ENCODE measurements at places on chromosomes 16 and 17.
A peak's percentile ranks its signal among the peaks of the same experiment; 100 is the strongest.

DNA sequence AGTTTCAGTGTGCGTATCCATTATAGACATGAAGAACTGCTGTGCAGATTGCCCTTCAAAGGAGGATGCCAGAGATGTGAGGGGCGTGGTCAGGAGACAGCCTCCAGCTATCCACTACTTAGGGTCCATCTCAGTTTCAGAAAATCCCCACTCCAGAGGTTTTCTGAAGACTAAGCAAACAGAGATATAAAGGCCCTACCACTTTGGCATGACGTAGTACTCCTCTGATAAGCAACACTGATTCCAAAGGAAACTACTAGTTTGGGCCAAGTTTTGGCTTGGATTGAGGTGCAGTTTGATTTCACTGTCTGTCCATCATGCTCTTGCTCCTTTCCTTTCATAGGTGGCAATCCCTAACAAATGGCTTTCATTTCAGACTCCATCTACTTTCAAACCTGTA is 228.7 kb downstream of the CDH8 start:
- DNase-seq = no peak

- no peak for DNase-seq
Measured at GRCh38 chr17:43757171-43757660, 1.4 kb downstream of the SOST start.

DNA sequence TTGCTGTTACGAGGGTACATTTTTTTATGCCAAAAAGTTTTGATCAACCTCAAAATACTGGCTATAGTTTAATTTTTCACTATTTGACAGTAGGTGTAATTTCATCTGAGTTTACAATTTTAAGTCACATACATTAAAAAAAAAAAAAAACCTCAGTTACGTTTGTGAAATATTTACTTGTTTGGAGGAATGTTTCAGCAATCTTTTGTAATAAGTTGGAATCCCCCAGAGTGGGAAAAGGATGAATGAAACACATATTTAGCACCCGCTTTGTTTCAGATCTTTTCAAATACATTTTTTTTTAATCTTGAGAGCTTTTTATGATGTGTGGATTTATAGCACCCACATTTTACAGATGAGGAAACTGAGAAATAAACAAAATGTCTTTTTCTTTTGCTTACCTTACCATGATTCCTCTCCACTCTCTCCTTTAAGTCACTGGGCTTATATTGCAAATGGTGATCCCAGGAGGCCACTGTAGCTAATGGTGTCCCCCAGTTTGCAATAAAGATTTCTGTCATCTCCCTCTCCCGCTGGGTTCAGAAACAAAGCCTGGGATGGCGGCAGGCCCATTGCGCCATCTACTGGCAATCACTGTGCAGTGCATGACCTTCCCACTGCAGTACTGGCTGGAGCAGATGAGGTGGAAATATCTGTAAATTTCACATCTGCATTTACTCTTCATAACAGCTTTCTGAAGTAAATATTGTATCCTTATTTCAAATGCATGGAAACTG is 27.7 kb downstream of the TBC1D3B start:
- peak; percentile 22 for DNase-seq

- DNase-seq = no peak
Measured at GRCh38 chr17:81412490-81413093, 17.3 kb downstream of the BAHCC1 start.

DNA sequence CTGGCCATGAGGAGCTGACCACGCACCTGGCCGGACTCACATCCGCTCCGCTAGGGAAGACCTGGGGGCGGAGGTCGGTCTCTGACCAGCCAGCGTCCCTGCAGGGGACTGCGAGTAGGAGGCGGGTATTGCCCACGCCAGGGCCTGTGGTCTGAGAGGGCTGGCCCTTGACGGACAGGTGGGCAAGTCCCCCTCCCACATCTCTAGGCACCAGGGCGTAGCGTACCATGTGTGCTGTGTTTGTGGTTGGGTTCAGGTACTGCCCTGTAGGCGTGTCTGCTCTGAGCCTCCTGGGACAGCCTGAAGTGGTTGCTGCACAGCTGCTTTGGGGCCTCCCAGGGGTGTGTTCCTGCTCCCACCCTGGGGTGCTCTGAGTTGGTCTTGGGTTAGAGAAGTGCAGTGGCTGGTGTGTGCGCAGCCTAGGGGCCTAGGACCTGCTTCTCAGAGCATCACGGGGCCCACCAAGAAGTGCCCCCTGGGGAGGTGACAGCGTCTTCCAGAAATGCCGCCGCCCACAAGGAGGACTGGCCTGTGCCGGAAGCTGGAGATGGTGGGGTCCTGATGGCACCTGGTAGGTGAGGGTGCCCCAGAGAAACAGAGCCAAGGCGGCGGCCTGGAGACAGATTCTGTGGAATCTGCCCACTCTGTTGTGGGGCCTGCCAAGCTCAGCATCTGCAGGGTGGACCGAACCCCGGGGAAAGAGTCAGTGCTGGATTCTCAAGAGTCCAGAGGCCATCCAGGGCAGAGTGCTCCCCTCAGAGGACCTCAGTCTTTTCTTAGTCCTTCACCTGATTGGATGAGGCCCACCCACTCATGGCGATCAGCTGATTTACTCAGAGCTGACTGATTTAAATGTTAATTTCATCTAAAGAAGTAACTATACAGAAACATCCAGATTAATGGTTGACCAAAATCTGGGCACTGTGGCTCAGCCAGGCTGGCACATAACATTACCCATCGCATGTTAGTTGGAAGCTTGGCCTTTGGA is 48.3 kb downstream of the WDR45B start:
- no peak for DNase-seq

DNA sequence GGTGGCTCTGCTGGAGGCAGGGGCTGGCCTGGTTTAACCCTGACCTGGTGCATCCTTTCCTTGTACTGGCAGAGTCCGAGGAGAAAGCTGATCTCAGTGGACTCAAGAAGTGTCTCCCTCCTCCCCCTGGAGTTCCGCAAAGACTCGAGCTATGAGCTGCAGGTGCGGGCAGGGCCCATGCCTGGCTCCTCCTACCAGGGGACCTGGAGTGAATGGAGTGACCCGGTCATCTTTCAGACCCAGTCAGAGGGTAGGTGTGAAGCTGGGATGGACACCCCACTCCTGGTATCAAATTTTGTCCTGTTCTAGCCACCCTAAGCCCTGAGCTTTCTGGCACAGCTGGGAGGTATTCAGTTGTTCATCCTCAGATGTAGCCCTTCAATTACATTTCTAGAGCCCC is 42.5 kb downstream of the IL21R start:
- DNase-seq = no peak

DNA sequence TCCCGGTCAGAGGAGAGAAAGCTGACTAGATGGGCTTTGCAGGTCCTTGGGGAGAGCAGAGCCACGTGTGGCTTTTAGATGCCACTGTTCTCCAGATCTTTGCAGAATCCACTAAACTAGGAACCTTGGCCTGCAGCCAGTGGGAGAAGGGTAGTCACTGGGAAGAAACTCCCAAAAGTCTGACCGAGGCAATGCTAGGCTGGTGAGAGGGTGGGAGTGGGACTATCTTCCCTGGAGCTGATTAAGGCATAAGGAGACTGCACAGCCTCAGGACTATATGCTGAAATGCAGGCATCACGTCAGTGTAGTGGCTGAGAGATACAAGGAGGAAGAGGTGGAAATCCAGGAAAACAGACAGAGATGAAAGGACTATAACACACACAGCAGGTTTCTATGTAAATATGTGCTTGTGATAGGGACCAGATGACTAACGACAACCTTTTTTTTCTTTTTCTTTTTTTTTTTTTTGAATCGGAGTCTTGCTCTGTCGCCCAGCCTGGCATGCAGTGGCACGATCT is 2.2 kb upstream of the GSDMA start:
- no peak for DNase-seq

DNA sequence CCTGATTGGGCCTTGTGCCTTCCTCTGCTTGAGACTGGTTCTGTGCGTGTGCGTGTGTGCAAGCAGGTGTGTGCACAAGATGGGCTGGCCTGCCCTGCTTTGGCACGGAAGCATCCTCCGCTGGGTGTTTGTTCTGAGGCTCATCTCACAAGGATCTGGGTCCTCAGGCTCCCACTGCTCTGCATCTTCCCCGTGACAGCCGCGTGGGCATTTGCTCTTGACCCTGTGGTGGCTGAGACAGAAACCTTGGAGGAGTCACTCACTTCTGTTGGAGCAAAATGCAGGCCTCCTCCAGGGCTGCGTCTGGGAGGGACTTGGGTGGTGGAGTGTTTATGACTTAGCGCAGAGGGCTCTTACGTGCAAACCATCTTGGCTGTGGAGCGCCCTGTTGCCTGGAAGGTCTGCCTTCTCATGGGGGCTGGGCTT is 119.2 kb downstream of the RPTOR start:
- DNase-seq = no peak

DNA sequence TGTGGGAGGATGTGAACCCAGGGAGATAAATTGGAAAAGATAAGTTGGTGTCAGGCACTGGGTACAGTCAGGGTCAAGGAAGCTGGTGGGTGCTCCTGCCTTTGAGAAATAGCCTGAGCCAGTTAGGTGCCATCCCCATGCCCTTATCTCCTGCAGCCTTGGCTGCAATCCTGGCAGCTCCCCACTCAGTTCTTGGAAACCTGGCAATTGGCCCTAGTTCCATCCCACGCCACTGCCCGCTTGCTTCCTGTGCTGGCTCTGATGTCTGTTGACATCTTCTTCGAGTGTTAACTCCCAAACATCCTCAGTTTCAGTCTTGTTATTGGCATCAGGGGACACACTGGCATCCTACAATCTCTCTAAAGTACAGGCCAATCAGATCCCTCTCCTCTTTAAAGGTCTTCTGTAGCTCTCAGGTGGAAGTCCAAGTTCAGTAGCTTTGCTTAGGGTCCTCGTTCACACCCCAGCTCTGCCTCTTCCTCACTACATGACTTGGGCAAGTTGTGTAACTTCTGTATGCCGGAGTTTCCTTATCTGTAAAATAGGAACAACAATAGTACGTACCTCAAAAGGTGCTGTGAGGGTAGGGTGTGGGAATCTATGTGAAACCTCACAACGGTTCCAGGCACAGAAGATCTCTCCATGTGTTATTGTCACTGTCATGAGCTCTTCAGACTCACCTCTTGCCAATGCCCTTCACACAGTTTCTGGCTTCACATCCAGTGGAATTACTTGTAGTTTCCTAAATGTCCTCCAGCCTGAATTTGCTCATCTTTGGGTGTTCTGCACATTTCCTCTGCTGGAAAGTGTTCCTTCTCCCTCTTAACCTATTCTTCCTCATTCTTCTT is 13.5 kb upstream of the PRKAR1A start:
- no peak for DNase-seq

DNA sequence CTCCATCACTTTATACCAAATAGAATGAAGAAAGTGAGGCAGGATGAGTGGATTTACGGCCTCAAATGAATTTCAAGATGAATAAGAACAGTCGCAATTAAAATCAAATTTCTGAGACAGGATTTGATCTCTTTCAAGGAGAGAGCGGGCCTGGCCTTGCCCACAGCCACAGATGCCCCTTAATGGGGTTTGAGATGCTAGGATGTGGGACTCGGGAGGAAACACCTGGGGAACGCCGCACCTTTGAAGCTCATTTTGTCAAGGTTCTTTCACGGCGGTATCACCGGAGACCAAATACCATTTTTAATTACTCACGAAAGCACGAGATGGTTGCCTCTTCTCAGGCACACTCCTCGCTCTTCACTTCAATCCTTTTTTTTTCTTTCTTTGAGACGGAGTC is 178.1 kb upstream of the SDK2 start:
- no peak for DNase-seq

DNA sequence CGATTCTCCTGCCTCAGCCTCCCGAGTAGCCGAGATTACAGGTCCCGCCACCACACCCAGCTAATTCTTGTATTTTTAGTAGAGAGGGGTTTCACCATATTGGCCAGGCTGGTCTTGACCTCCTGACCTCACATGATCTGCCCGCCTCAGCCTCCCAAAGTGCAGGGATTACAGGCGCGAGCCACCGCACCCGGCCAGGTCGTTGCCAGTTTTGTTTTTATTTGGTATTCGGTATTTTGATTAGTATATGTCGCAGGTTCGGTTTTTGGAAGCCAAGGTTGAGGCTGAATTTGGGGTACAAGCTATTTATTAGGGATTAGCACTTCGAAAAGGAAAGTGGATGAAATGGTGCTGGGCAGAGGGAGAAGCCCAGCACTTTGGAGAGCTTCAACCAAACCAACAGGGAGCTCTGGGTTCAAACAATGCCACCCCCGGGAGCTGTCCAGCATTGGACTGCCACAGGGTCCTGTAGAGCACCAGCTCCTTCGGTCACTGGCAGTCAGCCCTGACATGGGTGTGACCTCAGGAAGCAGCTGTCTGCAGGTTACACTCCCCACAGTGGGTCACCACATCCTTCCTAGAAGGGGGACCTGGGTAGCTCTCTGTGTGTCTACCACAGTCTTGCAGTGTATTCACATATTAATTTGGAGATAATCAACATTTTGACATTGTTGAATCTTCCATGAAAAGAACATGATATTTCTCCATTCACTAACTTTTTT is 1.5 kb upstream of the CLEC10A start:
- no peak for DNase-seq

GRCh38 chr16:2223942-2224486 is 623 bp downstream of the E4F1 start:
- DNase-seq = no peak

DNA sequence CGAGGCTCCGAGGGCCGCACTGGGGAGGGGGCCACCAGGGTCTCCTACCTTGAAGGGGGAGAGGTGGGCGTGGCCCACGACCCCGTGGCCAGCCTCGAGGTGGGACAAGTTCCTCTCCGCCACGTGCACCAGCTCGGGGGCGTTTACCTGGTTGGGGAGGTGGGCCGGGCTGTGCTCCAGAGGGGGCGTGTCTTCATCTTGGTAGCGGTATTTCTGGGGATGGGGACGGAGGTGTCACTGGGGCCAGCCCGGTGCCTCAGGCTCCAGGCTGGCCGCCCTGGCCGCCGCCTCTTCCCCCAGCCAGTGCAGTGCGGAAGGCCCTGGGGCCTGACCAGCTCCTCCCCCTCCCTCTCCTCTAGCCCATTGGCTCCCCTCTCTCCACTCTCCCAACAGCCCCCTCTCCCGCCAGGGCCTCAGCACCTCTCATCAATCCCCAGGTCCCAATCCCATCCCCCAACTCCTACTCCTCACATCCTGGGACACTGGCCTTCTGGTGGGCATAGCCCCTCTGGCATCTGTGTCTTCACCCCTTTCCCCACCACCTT is 11.5 kb downstream of the DLG4 start:
- DNase-seq = no peak

- no peak for DNase-seq
Measured at GRCh38 chr17:28466521-28467048, 6.9 kb upstream of the SLC13A2 start.

DNA sequence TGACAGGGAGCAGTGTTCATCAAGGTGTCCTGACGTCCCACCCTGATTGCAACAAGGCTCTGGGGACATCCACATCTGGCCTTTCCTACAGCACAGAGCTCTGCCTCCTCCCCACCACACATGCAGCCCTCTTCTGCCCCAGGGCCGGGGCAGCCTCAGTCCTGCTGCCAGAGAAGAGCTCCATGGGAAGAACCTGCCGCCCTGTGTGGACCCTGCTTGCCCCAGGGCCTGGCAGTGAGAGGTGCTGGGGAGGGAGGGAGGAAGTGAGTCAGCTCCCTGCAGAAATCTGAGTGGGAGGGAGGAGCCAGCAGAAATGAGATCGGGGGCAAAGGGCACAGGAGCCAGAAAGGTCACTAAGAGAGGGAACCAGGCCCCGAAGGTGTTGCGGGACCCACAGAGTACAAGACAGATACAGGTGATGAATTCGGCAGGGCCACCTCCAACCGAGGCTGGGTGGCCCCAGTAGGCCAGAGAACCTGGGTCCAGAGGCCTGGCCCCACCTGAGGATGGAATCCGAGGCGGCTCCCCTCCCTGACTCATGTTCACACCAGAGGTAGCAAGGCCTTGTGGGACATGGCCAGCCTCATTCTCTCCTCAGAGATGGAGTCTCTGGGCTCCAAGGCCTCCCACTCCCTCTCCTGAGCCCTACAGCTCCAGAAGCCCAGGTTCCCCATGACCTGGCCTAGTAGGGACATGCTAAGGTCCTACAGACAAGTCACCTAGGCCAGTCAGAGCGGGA is 24.8 kb downstream of the MYO18A start:
- no peak for DNase-seq
